ENCODE measurements at places on chromosomes 11 and 22.

GRCh38 chr11:12017243-12017678 is 8.8 kb upstream of the DKK3 start:
- no peak overlapping the region for H3K4me3 ChIP-seq
- DNase-seq = no peak
- peaks cover 2% of the 10 kb centered on the region for H3K36me3 ChIP-seq
- no peak overlapping the region for H3K27ac ChIP-seq

GRCh38 chr11:59611570-59612565 is 3.7 kb downstream of the OSBP start:
- H3K27ac ChIP-seq = peak overlapping the region; percentile 96
- H3K4me3 ChIP-seq = peak overlapping the region; percentile 36
- no peak for DNase-seq
- H3K27me3 ChIP-seq = no peaks in the 10 kb centered on the region

- peaks cover 32% of the 10 kb centered on the region for H3K27me3 ChIP-seq
- peak overlapping the region; percentile 78 for H3K27ac ChIP-seq
- H3K4me1 ChIP-seq = peaks cover 21% of the 10 kb centered on the region
- H3K4me3 ChIP-seq = peak overlapping the region; percentile 98
- H3K36me3 ChIP-seq = no peaks in the 10 kb centered on the region
- DNase-seq = no peak
These were observed 600 bp upstream of the ESAM start for GRCh38 chr11:124762624-124763155.

- H3K36me3 ChIP-seq = no peaks in the 10 kb centered on the region
- no peak for DNase-seq
- H3K27ac ChIP-seq = no peak overlapping the region
- no peaks in the 10 kb centered on the region for H3K27me3 ChIP-seq
These were observed 104.3 kb downstream of the TMEM135 start for GRCh38 chr11:87141980-87142514.

- no peak overlapping the region for H3K27ac ChIP-seq
- peaks cover 35% of the 10 kb centered on the region for H3K27me3 ChIP-seq
- H3K4me1 ChIP-seq = peaks cover under 1% of the 10 kb centered on the region
- DNase-seq = no peak
These were observed 57.3 kb downstream of the OTOG start for GRCh38 chr11:17604201-17604914.

GRCh38 chr22:43031617-43032016 is 16.7 kb upstream of the PACSIN2 start:
- no peaks in the 10 kb centered on the region for H3K36me3 ChIP-seq
- H3K27ac ChIP-seq = no peak overlapping the region
- H3K4me3 ChIP-seq = no peak overlapping the region
- DNase-seq = no peak

DNA sequence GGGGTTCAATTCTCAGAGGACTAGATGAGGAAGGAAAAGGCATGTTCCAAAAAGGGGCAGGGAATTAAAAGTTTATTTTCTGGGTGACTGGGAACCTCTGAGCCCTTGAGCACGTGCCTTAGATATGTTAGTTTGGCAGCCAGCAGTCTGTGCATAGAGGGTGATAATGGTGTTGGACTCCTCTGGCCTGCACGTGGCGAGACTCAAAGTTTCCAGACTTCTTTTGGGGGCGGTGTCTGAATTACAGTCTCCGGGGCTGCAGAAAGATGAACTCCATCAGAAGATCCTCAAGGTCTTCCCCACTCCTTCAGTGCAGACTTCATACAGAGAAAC is 861 bp upstream of the ZNRF3 start:
- peak overlapping the region; percentile 92 for H3K4me3 ChIP-seq
- peak overlapping the region; percentile 68 for H3K27ac ChIP-seq
- no peaks in the 10 kb centered on the region for H3K36me3 ChIP-seq
- H3K27me3 ChIP-seq = peaks cover 21% of the 10 kb centered on the region

- no peak overlapping the region for H3K27ac ChIP-seq
- no peak overlapping the region for H3K4me3 ChIP-seq
- peaks cover 21% of the 10 kb centered on the region for H3K27me3 ChIP-seq
- no peak for DNase-seq
These were observed 15.2 kb downstream of the SMC1B start for GRCh38 chr22:45398214-45398613.

- no peak for DNase-seq
- peaks cover 4% of the 10 kb centered on the region for H3K36me3 ChIP-seq
- no peak overlapping the region for H3K4me3 ChIP-seq
- no peak overlapping the region for H3K27ac ChIP-seq
- H3K27me3 ChIP-seq = no peaks in the 10 kb centered on the region
These were observed 74.8 kb downstream of the SWAP70 start for GRCh38 chr11:9738707-9739106.

GRCh38 chr11:129320494-129320893 is 55.2 kb upstream of the BARX2 start:
- no peak overlapping the region for H3K27ac ChIP-seq
- no peak for DNase-seq
- H3K27me3 ChIP-seq = peaks cover 29% of the 10 kb centered on the region

GRCh38 chr11:72712168-72712751 is 38.0 kb upstream of the PDE2A start:
- H3K27ac ChIP-seq = peak overlapping the region; percentile 71
- DNase-seq = no peak
- H3K4me3 ChIP-seq = no peak overlapping the region
- no peaks in the 10 kb centered on the region for H3K27me3 ChIP-seq
- peaks cover 6% of the 10 kb centered on the region for H3K36me3 ChIP-seq

DNA sequence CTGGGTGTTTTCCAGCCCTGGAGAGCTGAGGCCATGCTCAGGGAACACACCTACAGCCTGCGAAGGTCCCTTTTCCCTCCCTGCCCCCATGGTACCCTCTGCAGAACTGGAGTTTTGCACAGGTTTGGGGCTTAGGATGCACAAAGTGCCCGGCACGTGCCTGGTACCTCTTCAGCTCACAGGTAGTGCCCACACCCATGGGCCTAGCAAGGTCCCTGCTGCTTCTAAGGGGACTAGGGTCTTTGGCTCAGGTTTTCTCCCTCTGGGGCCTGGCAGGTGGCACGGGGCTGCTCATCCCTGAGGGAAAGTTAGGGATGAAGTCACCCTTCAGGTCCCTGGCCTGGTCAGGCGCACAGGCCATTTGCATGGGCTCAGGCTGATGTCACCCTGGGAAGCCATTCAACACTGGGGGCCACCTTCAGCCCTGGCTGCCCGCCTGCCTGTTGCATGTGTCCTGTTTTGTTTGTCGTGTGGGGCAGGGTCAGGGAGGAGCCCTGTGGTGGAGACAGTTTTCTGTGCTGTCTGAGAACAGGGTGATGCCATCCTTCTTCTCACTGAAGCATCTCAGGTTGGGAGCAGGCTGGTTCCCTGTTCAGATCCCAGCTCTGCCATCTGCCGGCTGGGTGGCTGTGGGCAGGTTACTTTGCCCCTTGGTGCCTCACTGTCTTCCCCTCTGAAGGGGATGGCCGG is 68.3 kb upstream of the CRYBB3 start:
- H3K4me3 ChIP-seq = no peak overlapping the region
- H3K27me3 ChIP-seq = no peaks in the 10 kb centered on the region
- no peak for DNase-seq
- H3K27ac ChIP-seq = no peak overlapping the region
- no peaks in the 10 kb centered on the region for H3K36me3 ChIP-seq
- peaks cover 2% of the 10 kb centered on the region for H3K4me1 ChIP-seq

DNA sequence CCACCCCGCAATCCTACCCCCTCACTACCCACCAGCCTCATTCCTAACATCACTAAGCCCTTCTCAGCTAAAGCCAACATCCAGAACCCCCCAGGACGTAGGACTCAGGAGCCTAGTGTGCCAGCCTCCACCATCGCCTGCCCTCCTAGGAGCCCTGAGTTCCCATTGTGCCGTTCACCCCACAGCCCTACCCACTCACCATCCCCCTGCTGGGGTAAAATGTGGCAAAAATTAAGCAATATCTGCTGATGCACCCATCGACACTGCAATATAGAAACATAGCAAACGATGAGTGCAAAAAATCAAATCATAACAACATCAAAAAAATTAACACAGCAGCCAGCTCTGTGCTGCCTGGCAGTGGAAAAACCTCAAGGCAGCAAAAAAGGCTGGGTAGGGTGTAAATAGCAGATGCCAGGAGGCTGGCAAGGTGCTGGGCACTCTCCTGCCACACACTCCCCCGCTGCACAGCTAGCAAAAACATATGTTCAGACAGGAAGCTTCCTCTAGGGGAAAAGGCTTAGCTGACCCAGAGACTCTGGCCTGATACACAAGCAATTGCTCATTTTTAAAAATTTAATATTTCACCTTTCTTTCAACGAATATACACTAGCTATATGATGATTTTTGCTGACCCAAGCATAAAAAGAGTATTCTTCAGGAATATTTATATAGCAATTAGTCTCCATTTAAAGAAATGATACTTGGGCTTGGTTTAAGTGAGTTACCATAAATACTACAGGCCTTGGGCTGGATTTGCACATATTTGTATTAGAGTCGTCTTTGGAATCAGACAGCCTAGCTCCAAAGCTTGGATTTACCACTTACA is 33.8 kb downstream of the PRDM10 start:
- H3K27me3 ChIP-seq = no peaks in the 10 kb centered on the region
- H3K4me1 ChIP-seq = peaks cover 7% of the 10 kb centered on the region
- H3K4me3 ChIP-seq = no peak overlapping the region
- H3K27ac ChIP-seq = no peak overlapping the region

DNA sequence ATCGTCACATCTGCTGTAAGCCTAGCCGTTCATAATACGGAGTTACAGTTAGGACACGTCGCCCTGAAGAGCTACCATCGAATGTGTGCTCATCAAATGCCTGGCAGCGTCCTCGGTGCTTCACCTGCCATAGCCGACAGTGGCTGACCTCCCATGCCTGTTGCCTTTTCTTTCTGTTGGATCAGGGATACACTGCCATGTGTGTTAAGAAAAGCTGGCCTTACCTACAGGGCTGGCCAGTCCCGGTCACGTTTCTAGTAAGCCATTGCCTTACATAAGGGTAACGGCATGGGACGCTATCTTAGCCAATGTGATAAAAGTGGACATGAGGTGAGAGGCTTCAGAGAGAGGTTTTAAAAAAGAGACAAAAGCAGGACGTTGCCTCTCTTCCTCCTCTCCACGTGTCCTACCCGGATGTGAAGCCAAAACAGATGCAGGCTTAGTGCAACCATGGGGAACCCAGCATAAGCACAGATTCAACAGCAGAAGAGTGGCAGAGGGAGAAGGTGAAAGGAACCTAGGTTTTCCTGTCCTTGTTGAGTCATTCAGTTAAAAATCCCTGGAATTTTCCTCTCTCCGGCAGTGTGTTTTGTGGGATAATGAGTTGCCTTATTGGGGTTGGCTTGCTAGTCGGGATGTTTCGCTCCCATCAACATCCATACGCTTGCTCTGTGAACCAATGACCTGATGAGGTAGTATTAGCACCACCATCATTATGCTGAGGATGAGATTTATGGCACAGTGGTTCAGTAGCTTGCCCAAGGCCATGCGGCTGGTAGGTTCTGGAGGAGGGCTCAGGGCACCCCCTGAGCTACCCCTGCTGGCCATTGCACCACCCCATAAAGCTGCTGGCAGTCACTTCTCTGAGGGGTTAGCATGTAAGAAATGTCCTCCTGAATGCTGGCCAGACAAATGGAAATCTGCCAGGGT is 67.4 kb upstream of the B3GAT1 start:
- no peaks in the 10 kb centered on the region for H3K36me3 ChIP-seq
- no peak overlapping the region for H3K27ac ChIP-seq
- peaks cover 3% of the 10 kb centered on the region for H3K4me1 ChIP-seq
- H3K4me3 ChIP-seq = no peak overlapping the region
- DNase-seq = no peak

DNA sequence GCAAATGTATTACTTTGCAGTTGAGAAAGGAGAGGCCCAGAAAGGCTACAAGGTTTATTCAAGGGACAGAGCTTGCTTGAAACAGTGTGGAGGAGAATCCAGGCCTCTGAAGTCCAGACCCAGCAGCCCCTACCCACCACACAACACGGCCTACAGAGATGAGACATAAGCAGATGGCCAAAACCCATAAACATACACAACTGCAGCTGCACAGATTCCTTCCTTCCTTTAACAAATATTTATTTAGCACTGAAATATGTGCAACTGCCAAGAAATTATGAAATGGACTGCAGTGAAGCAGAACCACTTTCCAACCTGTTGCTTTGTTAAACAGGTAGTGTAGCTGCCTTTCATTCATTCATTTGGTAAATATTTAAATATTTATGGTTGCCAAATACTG is 122.3 kb downstream of the SPATA19 start:
- no peak overlapping the region for H3K27ac ChIP-seq
- no peaks in the 10 kb centered on the region for H3K4me1 ChIP-seq
- no peaks in the 10 kb centered on the region for H3K36me3 ChIP-seq
- no peak for DNase-seq
- peaks cover 11% of the 10 kb centered on the region for H3K27me3 ChIP-seq

DNA sequence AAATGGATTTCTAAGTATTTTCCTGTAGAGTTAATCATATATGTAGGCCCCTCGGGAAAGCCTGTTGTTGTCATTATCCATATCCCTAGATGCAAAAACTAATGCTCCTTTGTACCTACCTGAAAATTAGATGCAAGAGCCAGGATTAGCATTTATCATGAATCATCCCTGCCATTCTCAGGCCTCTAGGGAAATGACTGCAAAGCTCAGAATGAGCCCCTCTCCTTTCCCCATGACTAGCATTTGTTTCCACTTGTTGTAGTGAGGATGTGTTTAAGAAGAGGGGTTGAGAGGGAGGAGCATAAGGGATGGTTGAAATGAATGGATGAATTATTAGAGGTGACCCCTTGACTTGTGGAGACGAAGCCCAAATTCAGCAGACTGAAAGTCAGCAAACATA is 537.9 kb downstream of the NTM start:
- H3K36me3 ChIP-seq = no peaks in the 10 kb centered on the region
- no peak for DNase-seq
- no peak overlapping the region for H3K4me3 ChIP-seq
- no peaks in the 10 kb centered on the region for H3K4me1 ChIP-seq

DNA sequence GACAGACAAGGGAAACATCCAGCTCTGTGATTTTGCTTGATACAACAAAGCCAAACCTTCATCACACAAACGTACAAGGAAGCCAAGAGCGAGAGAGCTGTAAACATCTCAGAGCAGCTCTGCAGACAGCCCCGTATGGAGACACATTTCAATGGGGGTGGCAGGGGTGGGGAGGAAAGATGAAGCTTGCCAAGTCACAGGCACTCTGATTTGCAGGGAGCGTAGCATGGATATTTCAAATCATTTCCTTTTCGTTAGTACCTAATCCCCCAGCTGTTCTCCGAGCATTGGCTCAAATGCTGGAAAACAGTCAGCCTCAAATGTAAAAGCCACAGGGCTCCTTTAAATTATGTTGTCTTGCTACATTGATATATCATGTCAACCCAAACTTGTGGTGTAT is 458.9 kb upstream of the CADM1 start:
- no peaks in the 10 kb centered on the region for H3K4me1 ChIP-seq
- no peak for DNase-seq
- H3K27me3 ChIP-seq = no peaks in the 10 kb centered on the region
- no peak overlapping the region for H3K4me3 ChIP-seq
- no peaks in the 10 kb centered on the region for H3K36me3 ChIP-seq

DNA sequence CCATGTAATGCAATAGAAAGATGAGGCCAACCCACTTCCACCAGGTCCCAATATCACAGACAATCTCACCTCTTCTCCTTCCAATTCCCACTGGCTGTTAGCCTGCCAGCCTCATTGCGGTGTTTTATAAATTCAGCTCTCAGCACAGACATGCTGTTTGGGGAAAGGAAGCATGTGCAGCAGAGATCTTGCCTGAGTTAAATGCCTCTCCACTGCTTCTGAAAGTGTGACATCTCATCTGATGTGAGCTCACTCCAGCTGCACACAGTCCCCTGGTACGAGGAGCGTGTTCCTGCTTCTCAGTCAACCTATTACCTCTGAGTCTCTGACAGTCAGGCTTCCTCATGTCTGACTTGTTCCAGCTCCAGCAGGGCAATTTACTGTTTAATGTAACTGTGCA is 122.7 kb upstream of the GUCY1A2 start:
- no peak overlapping the region for H3K4me3 ChIP-seq
- no peaks in the 10 kb centered on the region for H3K27me3 ChIP-seq
- H3K27ac ChIP-seq = no peak overlapping the region
- H3K36me3 ChIP-seq = no peaks in the 10 kb centered on the region
- H3K4me1 ChIP-seq = no peaks in the 10 kb centered on the region
